ENCODE measurements at places on chromosomes 5 and 9.

DNA sequence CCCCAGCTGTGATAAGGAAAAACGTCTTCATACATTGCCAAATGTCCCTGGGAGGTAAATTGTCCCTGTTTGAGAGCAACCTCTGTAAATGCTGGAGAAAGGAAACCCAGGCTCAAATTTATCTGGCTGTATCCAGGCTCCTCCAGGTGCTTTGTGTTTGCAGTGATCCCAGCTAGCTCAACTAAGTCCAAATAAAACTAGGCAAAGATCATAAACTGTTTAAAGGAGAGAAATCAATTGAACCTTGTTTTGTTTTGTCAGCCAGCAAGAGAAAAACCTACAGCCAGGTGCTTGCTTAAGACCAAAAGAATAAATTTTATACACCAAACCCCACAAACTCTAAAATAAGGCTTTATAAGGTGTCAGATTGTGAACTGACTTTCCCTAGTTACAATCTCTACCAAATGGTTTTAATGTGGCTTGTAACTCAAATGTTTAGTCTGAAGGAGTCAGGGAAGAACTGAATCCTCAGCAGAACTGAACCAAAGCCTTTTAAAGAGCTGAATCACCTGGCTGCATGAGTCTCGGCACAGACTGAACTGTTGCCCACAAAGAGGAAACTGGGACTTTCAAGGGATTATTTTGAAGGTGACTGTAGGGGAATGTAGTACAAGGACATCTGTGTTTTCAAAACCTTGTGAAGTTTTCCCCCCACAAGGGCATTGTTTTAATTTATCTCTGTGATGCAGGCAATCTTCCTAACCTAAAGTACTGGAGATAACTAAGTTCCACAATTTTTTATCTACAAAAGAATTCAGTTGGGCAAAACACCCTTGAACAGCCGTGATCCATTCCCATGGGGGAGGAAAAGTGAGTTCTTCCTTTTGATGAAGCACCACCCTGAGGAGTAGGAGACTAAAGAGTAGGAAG is 201.7 kb upstream of the TARS1 start:
- DNase-seq = no peak

DNA sequence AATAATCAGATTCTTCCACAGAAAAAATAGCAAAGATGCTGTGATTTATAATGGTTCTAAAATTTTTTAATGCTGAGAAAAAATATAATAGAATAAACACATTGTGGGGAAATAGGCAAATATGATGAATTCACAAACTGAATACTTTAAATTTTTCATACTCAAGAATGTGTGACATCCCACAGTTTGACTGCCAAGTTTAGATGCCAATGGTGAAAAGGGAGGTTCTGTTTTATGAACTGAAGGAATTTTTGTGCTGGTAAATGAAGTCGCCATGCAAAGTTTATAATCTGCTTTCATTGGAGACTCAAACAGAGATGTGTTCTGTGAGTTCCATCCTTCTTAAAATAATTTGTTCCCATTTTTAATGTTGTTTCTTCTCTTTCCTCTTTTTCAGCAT is 367.5 kb upstream of the ADAMTS16 start:
- DNase-seq = no peak

GRCh38 chr5:176583076-176583475 is 26.9 kb downstream of the GPRIN1 start:
- no peak for DNase-seq

- no peak for DNase-seq
Measured at GRCh38 chr5:76473661-76474060, 70.6 kb downstream of the IQGAP2 start.

- DNase-seq = no peak
Measured at GRCh38 chr9:88268886-88269285, 119.4 kb upstream of the SPIN1 start.

- DNase-seq = no peak
Measured at GRCh38 chr9:13431692-13432091, 152.2 kb upstream of the MPDZ start.

DNA sequence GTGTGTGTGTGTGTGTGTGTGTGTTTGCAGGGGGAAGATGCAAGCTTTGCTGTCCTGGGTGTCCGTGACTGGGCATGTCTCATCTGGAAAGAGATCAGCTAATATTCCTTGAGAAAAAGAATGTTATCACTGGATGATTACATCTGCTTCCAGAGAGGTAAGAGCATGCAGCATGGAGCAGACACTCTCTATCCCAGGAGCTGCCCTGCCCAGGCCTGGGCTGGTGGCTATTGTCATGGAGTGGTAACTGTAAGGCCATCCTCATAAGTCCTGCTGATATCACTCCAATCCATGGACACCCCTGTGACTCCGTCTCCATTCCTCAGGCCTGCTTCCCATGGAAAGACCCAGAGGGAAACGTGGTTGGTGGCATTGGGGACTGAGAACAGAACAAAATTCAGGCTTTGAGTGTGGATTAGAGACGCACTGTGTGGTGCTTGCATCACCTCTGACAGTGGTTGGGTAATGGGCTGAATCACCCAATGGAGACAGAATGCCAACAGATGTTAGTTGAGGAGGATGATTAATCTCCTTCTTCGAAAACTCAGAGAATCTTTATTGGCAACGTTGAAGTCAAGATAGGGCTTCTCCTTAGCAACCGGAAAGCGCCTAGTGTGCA is 52.0 kb upstream of the KCNIP1 start:
- peak; percentile 20 for DNase-seq

DNA sequence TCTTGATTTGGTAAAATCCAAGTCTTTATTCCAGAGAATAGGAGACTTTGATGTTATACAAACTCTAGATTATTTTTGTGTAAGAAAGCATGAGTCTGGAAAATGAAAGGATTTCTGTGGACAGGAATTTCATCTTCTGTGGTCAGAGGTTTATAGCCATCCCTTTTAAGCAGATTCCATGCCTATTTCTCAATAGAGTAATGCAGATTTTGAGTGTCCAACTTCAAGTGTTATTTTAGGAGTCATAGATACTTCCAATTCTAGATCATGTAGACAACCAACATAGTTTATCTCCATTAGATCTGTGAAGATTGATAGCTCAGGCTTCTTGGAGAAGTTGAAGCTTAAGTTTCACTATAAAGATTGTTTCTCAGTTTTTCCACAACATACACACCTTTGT is 379.7 kb downstream of the PSAT1 start:
- no peak for DNase-seq

GRCh38 chr9:127931092-127931881 is 710 bp upstream of the PIP5KL1 start:
- peak; percentile 32 for DNase-seq

DNA sequence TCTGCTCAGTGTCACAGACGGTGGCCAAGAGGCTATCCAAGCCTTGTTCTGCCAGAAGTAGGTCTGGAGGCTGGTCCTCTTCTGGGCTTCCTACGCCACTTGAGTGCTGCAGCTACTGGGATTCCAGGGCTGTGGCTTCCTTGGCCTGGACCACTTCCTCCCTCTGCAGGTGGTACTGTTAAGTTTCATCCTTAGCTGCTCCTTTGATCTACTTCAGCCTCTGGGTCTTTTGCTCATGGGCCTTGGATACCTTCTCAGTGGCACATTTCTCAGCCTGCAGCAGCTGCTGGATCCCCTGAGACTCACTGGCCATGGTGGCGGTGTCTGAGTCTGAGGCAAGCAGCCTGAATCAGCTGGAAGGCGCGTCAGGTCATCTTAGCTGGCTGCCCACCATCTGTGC is 10.3 kb downstream of the CNOT8 start:
- DNase-seq = peak; percentile 22

DNA sequence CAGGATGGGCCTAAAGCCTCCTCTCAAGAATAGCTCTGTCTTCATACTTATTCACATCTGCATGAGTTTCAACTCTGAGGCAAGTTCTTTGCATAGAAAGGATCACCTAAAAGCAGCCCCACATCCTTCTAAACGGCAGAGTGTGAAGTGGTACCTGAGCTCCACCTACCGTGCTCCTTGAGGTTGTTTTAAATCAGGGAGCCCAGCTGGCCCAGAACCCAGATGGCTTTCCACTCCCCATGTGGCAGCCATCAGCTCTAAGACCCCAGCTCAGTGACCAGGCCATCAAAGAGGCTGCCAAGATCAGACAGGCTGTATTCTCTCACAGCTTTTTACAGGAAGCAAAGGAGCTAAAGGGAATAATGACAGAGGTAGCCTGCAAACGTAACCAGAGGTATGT is 299.3 kb downstream of the RASEF start:
- DNase-seq = no peak

DNA sequence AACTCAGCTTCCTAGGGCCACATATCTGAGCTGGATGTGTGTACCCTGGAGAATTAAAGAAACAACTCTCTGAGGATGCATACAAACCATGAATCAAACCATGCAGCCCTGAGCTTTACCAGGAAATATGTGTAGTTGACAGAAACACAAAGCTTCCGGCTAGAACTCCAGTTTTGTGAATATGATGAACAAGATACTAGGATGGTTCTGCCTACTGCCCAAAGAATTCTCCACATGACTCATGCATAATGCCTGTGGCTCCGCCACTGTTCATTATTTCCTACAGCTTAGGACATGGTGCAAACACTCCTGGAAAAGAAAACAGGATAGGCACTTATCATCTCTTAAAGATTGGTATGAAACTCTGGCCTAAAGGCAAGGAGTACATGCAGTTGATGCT is 343.4 kb downstream of the DNAH5 start:
- DNase-seq = peak; percentile 45

GRCh38 chr5:169083394-169084018 is 217.4 kb downstream of the SLIT3 start:
- DNase-seq = no peak

DNA sequence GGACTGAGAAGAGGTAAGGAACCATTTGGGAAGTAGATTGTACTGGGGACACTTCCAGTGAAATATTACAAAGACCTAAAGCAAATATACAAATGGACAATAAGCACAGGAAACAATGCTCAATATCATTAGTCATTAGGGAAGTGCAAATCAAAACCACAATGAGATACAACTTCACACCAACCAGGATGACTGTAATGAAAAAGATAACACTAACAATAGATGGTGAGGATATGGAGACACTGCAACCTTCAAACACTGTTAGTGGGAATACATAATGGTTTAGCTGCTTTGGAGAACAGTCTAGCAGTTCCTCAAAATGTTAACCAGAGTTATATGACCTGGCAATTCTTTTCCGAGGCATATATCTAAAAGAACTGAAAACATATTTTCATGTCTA is 149.7 kb downstream of the TRPM3 start:
- no peak for DNase-seq

- DNase-seq = no peak
Measured at GRCh38 chr5:63211448-63212132, 633.0 kb downstream of the LRRC70 start.

DNA sequence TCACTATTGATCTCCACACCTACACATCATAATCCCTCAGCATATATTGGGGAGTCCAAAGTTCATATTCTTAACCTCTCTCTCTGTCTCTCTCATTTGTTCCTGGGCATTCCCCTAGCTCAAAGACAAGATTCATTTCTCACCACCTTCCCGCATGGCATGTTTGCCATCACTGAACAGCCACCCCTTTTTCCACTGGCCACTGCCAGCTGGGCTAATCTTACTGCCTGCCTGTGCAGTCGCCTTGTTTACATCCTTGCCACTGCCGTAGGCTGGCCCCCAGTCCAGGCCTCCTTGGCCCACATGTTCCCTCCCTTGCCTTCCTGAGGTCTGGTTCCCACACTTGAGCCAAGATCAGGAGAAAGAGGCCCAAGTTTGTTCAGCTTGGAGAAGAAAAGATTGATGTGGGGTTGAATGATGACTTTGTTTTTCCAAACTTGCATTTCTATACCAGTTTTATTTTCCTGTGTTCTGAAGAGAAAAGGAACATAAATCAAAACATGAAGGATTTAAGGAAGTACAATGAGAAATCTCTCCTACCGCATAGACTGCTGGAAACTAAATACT is 80.2 kb downstream of the PLAC8L1 start:
- DNase-seq = no peak

DNA sequence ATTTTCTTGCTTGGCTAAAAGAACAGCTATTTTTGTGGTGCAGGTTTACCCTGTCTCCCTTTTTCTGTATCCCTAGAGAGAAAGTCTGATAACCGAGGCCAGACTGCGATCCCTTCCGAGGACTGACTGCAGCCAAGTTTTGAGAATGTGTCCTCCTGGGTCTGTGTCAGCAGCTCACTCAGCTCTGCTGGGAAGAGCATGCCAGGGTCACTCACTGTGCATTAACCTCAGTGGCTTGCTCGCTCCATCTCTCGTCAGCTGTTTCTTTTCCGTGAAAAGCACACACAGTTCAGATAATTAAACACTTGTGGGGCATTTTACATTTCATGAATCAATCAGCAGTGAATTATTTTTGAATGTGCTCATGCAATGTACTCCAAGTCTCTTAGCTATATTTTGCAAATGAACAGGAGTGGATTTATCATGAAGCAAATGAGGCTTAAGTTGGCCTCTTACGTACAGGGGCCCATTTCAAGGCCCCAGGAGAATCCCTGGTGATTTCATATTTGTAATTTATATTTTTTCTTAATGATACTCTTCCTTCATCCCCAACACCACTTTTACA is 252.1 kb downstream of the SMARCA2 start:
- DNase-seq = no peak

DNA sequence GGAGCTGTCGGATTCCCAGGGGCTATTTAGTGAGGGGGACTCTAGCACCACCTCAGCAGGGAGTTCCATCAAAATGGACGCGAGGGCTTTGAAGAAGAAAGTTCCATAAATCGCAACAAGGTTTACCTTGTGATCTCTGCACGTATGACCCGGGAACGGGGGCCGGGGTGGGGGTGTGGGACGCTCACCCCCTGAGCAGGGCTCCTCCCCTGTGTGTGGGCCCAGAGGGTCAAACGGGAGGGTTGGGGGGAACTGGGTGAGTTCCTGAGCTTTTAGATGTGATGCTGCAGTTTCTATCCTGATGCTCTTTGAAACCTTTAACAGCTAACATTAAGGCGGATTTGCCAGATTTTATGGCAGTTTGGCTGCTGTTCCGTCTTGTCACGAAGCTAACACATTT is 18.9 kb upstream of the LRRC14B start:
- DNase-seq = no peak

- no peak for DNase-seq
Measured at GRCh38 chr5:14268738-14269137, 125.6 kb downstream of the TRIO start.

DNA sequence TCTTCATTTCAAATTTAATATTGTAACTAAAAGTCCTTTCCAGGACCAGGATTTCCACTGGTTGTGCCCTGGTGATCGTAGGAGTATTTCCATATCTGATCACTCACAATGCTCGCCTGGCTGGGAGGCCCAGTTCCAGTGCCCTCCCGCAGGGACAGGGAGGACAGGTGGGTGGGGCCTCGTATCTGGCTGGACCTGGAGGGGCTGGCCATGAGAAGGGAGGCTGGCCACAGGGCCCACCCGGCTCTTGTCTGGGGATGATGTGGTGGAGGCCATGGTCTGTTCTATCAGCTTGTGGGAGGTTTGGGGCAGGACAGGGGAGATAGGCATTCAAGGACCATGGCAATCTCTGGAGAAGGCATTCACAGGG is 286.4 kb downstream of the GADD45G start:
- DNase-seq = no peak

DNA sequence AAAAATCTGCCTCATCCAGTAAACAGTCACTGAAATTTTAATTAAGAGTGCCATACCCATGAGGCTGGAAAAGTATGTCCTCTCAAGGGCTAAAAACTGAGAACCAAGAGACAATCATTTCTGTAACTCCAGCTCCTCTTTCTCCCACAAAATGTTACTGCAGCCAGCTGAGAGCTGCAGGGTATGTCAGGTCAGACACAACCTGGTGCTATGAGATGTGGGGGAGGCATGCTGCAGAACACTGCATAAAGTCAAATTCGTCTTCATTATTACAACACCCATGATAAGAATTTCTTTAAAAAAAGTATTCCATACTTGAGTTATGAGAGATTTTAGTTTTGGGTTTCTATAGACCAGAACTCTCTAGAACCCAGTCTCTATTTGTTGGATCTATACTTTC is 162.2 kb downstream of the CDC42SE2 start:
- DNase-seq = no peak
